Stimulated activated CD4-positive, alpha-beta T cell treated with anti-CD3 and anti-CD28 coated beads, Interleukin-15, amount 100 ng/mL, for 24 hours (primary cell): ENCODE measurements at places on chromosomes 16 and 17.
A peak's percentile ranks its signal among the peaks of the same experiment; 100 is the strongest.

GRCh38 chr16:54724346-54724925 lies 206.2 kb upstream of the IRX5 start:
- DNase-seq = no peak

DNA sequence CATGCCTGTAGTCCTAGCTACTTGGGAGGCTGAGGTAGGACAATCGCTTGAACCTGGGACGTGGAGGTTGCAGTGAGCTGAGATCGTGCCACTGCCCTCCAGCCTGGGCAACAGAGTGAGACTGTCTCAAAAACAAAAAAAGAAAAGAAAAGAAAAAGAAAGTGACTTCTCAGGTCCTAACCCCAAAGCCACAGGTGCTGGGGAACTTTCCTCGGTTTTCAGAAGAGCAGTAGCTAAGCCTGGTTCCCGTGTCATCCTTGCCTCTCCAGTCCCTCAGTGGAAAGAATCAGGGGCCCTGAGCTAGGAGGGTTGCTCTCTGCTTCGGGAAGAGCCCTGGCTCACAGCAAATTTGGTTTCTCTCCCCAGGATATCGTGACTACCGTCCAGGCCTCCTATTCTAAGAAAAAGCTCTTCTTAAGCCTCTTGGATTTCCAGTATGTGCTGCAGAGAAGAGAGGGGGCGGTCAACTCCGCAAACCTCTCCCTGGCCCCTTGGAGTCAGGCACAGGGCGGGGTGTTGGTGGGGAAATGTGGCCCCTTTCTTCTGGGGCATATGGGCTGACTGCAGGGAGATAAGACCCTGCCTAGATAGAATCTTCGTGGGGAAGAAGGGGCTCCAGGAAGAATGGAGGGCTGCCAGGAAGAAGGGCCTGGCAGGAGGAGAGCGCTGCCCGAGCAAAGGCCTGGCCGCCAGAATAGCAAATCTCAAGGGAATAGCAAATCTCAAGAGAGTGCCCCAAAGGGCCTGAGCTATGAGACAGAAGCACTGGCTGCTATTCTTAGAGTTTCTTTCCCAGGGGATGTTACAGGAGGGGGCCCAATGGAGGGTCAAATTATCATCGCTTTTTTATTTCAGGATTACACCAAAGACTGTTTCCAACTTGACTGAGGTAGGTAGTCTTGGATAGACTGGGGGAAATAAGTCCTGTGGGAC lies 8.3 kb upstream of the NLRC5 start:
- DNase-seq = no peak

GRCh38 chr17:44269535-44270240 lies 1.8 kb upstream of the SLC4A1 start:
- DNase-seq = no peak

GRCh38 chr17:1996800-1997288 lies 28.3 kb downstream of the RTN4RL1 start:
- no peak for DNase-seq

GRCh38 chr17:80260069-80260535 lies 550 bp upstream of the RNF213 start:
- peak; percentile 83 for DNase-seq

- DNase-seq = no peak
Observed at GRCh38 chr16:88818575-88818874, 6.8 kb upstream of the APRT start.
